CD4-positive, alpha-beta T cell (primary cell): ENCODE measurements at places on chromosomes 13 and 19. TPM values are rescaled to one million over a fixed set of nuclear protein-coding genes. Genes with fewer than 3 reads are reported as not detected.

The KATNAL1 gene
- 3.4 TPM for total RNA-seq

The GJA3 gene
- total RNA-seq: not detected

The RNF225 gene
- total RNA-seq: not detected

The GPR12 gene
- not detected for total RNA-seq

The ZNF491 gene
- 1.1 TPM for total RNA-seq
